ENCODE measurements at places on chromosomes 1 and 21. TPM values are rescaled to one million over a fixed set of nuclear protein-coding genes. Genes with fewer than 3 reads are reported as not detected.

Gene TMPRSS15
- not detected for total RNA-seq

Gene PLCH2
- total RNA-seq, result not detected

Gene CYP4A22
- total RNA-seq, result not detected

GRCh38 chr1:226679853-226680516, 59.1 kb downstream of the ITPKB start:
- H3K27me3 ChIP-seq, result no peaks in the 10 kb centered on the region
- H3K36me3 ChIP-seq, result no peaks in the 10 kb centered on the region
- H3K4me1 ChIP-seq, result peaks cover 41% of the 10 kb centered on the region
- peak; percentile 87 for DNase-seq

DNA sequence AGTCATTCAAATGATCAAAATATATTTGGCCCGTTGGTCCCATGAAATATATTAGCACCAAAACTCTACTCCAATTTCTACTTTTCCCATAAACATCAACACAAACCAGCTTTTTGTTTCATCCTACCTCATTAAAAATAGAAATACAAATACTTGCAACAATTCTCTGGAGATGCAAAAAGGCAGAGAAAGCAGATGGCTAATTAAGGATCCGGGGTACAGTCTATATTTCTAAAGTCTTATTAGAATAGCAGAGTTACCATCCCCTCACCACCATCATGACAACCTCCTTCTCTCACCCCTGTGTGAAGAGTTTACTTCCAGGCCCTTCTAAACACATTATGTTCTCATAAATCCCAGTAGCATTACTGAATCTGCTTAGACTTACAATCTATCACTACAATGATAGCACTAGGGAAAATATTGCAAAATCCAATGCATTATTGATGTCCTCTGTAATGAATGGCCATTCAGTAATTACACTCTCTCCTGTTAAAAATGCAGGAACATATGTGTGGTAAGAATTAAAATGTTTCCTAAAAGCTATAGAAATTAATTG, 133.8 kb downstream of the HHIPL2 start:
- H3K27me3 ChIP-seq, result no peaks in the 10 kb centered on the region
- H3K36me3 ChIP-seq, result no peaks in the 10 kb centered on the region
- DNase-seq, result no peak
- peaks cover 10% of the 10 kb centered on the region for H3K4me1 ChIP-seq

DNA sequence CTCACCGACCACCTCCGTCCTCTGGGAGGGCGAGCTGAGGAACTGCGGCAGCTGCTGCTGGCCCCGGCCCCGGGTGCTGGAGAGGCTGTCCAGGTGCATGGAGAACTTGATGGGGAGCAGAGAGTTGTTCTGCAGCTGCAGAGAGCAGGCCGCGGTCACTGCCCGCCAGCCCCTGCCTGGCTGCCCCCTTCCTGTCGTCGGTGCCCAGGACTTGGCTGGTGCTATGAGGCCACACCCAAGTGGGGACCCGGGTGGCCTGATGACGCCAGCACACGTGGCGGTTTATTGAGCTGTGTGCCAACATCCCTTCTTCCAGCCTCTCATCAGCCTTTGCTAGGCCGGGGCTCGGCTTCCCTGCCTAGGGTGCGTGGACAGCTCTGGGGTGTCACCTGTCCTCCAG, 5.3 kb upstream of the TMEM52 start:
- H3K27me3 ChIP-seq, result peaks cover 5% of the 10 kb centered on the region
- no peak overlapping the region for H3K27ac ChIP-seq

- no peak overlapping the region for H3K4me3 ChIP-seq
- H3K27ac ChIP-seq, result no peak overlapping the region
- no peaks in the 10 kb centered on the region for H3K4me1 ChIP-seq
- H3K36me3 ChIP-seq, result no peaks in the 10 kb centered on the region
Observed at GRCh38 chr1:227919906-227920305, 27.8 kb downstream of the WNT9A start.

Measured in SJSA1 (cell line).